ENCODE measurements at places on chromosomes 7 and 10.

- H3K27ac ChIP-seq: no peak overlapping the region
- no peaks in the 10 kb centered on the region for H3K36me3 ChIP-seq
- H3K4me1 ChIP-seq: peaks cover 4% of the 10 kb centered on the region
- H3K4me3 ChIP-seq: no peak overlapping the region
- peaks cover 34% of the 10 kb centered on the region for H3K27me3 ChIP-seq
These were observed 317.8 kb downstream of the SH2D4B start for GRCh38 chr10:80855348-80855971.

GRCh38 chr10:79260811-79261740 is 86.2 kb upstream of the PPIF start:
- DNase-seq: no peak
- H3K4me1 ChIP-seq: peaks cover 37% of the 10 kb centered on the region
- H3K4me3 ChIP-seq: no peak overlapping the region
- H3K36me3 ChIP-seq: no peaks in the 10 kb centered on the region

GRCh38 chr10:75858339-75858738 is 426.9 kb downstream of the LRMDA start:
- DNase-seq: no peak
- H3K4me3 ChIP-seq: no peak overlapping the region
- H3K4me1 ChIP-seq: no peaks in the 10 kb centered on the region
- H3K27ac ChIP-seq: no peak overlapping the region

DNA sequence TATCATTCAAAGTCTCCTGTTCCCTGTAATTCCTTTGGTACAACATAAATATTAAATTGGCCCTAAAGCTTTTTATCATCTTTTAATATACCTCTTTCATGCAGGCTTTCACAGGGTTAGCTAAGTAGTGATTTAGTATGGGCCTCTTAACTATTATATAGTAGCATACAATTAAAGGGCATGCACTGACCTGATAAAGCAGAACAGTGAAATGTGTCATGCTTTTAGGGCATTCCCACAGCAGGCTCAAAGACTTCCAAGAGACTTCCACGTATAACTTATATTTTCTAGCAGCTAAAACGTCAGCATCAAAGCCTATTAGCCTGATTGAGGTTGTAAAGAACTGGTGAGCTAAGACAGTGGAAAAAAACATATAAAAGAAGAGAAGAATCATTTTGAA is 35.3 kb downstream of the SAMD8 start:
- DNase-seq: no peak
- no peak overlapping the region for H3K4me3 ChIP-seq
- no peak overlapping the region for H3K27ac ChIP-seq

DNA sequence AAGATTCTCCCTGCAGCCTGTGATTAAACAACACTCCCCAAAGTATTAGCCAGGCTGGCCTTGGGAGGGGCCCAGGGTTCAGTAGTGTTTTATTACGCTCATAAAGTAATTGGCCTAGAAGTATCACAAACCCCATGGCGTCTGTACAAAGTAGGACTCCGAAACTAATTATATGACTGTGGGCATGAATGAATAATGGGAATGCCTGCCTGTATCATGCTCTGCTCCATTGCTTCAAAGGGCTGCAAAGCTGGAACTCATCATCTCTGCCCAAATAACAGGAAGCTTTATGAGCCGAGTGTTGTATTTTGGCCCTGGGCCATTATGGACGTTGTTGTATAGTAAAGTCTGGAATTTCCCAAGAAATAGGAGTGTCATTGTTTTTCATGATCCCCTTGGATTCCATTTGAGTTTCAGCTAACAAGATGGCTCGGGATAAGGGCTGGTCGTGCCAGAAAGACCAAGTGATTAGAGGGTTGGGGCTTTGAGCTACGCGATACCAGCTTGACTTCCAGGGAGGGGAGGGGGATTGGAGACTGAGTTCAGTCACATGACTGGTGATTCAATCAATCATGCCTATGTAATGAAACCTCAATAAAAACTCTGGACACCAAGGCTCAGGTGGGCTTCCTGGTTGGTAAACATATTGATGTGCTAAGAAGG is 65.3 kb upstream of the NPTX2 start:
- DNase-seq: no peak
- no peaks in the 10 kb centered on the region for H3K36me3 ChIP-seq
- H3K4me3 ChIP-seq: no peak overlapping the region

DNA sequence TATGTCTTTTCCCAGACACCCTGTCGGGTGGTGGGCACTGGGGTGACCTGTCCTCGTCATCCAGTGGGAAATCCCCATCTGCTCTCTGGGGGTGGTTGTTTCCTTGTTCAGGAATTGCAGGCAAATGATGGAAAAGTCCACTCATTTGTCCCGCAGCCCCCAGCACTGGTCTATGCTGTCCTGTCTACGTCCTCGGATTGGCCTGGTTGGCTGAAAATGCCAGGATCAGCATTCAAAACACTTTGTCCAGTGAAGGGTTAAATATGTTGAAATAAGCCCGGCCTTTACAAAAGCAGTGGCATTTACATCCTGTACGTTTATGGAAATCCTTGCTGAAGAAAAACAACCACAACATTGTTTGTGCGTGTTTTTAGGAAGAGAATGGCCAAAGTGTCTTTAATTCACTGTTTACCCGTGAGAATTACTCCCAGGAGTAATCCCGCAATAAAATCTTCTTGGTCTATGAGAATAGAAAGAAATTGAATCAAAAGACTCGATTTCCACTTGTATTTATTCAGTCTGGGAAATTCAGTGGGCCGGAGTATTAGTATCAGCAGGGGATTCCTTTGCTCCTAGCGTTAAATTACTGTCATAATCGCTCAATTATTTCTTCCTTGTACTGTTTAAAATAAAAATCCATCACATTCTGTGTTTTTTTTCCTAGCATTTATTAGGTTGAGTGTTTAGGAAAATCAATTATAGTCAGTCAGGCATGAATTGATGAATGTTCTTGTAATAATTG is 116.8 kb upstream of the SH2B2 start:
- no peak overlapping the region for H3K4me3 ChIP-seq
- peak overlapping the region; percentile 6 for H3K27ac ChIP-seq
- H3K27me3 ChIP-seq: no peaks in the 10 kb centered on the region
- no peak for DNase-seq

DNA sequence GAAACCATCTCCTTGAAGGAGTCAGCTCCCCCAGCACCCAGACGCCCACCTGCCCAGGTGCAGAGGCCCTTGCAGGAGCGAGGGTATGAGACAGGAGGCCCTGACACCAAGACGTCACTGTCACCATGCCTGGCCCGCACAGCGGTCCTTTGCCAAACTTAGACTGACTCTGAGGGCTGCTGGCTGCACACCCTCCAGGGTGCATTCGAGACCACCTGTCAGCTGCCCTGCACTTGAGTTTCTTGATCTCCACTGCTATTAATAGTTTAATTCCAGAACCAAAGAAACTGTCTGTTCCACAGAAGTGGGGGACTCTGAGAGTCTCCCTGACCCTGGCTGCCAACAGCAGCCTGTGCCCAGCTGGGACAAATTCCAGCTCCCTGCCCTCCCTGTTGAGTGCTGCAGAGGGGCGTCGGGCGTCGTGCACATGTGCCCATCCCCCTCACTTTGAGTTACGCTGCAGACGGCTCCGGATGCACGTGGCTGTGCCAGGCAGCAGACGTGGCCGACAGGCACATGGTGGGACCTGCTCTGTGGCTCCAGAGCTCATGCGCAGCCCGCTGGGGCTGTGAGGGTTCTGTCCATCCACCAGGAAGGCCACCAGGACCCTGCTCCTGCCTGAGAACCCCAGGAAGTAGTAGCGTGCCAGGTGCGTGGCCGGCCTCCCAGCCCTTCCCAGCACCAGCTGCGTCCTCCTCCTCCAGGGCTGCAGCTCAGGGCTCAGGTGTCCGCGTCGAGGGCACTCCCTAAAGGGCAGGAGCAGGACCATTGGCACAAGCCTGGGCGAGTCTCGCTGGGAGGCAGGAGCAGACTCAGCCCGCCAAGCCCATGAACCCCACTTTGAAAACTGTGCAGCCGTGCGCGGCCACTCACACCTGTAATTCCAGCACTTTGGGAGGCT is 24.8 kb downstream of the ELFN1 start:
- peaks cover 4% of the 10 kb centered on the region for H3K27me3 ChIP-seq
- DNase-seq: peak; percentile 5
- peaks cover 2% of the 10 kb centered on the region for H3K36me3 ChIP-seq
- H3K4me1 ChIP-seq: peaks cover 5% of the 10 kb centered on the region
- H3K4me3 ChIP-seq: no peak overlapping the region

- no peaks in the 10 kb centered on the region for H3K36me3 ChIP-seq
- H3K27me3 ChIP-seq: peaks cover 7% of the 10 kb centered on the region
These were observed 364.6 kb downstream of the CCSER2 start for GRCh38 chr10:84693006-84693405.

DNA sequence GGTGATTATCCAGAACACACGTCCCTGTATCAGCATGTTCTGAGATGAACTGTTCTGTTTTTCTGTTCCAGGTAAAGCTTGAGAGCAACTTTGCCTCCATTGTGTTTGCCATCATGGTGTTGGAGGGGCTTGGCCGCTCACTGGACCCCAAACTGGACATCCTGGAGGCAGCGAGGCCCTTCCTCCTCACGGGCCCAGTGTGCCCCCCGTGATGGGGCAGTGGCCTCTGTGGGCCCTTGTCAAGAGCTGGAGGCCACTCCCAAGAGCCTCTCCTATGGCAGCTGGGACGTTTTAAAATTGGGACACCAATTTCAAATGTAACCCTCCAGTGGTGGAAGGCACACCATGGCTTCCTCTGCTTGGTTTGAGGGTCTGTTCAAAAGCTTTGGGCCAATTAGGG is 1.9 kb upstream of the NDUFB2 start:
- H3K4me1 ChIP-seq: peaks cover 32% of the 10 kb centered on the region
- no peak overlapping the region for H3K4me3 ChIP-seq
- peaks cover 5% of the 10 kb centered on the region for H3K36me3 ChIP-seq
- no peak for DNase-seq

- no peak overlapping the region for H3K4me3 ChIP-seq
- no peaks in the 10 kb centered on the region for H3K27me3 ChIP-seq
- H3K4me1 ChIP-seq: no peaks in the 10 kb centered on the region
- H3K36me3 ChIP-seq: no peaks in the 10 kb centered on the region
- H3K27ac ChIP-seq: no peak overlapping the region
- DNase-seq: no peak
These were observed 497.6 kb upstream of the PHF14 start for GRCh38 chr7:10475940-10476641.

DNA sequence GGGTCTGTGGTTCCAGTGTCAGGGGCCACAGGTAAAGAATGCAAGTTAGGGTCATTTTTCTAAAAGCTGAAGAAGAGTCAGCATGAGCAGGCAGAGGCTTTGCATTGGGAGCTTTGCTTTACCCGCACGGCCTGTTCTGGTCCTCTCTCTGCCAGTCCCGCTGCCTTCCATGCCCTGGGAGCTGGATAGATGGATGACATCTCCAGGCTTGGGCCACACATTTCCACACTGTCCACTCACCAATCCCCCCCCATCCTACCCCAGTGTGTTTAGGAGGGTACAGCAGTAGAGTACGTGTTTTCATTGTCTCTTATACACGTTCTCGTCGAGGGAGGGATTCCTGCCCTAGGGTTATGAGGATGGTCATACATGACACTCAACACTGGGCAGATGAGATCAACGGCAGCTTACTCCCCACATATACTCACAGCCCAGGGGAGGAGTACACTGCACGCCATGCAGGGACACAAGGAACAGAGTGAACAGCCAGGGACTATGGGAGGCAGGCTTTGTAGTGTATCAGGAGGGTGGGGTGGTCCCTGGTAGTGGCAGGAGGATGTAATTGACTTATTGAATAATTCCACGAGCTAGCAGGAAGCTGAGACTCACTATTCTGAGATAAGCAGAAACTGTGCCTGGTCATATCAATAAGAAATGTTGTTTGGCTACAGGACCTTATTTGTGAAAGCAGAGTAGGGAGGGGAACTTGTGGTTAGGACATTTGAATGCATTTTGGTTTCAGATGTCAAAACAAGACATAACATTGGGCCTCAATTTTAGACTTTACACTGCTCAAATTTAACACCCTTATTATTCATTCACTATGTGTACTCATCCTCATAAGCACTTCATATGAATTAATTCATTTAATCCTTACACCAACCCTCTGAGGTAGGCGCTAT is 36.6 kb downstream of the PLPP4 start:
- H3K4me3 ChIP-seq: no peak overlapping the region
- no peaks in the 10 kb centered on the region for H3K36me3 ChIP-seq
- no peaks in the 10 kb centered on the region for H3K4me1 ChIP-seq
- H3K27ac ChIP-seq: no peak overlapping the region

DNA sequence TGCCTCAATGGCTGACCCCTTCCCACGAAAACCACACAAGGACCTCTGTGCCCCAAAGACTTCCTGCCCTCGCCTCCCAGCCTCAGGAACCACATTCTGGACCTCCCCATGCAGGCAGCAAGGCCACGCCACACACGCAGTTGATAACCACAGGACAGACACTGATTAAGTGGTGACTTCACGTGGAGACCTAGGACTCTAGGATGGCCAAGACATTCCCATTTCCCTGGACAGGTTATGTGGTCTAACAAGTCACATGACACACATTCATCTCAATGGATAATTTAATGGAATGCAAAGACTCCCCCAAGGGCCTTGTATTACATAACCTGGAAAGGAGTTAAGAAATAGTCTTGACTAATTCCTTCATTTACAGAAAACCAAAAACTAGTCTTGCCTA is 110.2 kb downstream of the LARP4B start:
- H3K36me3 ChIP-seq: peaks cover 13% of the 10 kb centered on the region
- no peaks in the 10 kb centered on the region for H3K27me3 ChIP-seq
- H3K4me3 ChIP-seq: no peak overlapping the region
- H3K27ac ChIP-seq: peak overlapping the region; percentile 47
- no peak for DNase-seq
- peaks cover 21% of the 10 kb centered on the region for H3K4me1 ChIP-seq

GRCh38 chr7:75866114-75866488 is 12.7 kb upstream of the RHBDD2 start:
- H3K27me3 ChIP-seq: peaks cover 27% of the 10 kb centered on the region
- no peak overlapping the region for H3K4me3 ChIP-seq
- no peak overlapping the region for H3K27ac ChIP-seq
- H3K4me1 ChIP-seq: peaks cover 8% of the 10 kb centered on the region

GRCh38 chr10:5559642-5560141 is 34.9 kb downstream of the CALML3 start:
- H3K36me3 ChIP-seq: peaks cover 5% of the 10 kb centered on the region
- H3K27ac ChIP-seq: no peak overlapping the region
- peaks cover 25% of the 10 kb centered on the region for H3K4me1 ChIP-seq
- DNase-seq: no peak
- no peaks in the 10 kb centered on the region for H3K27me3 ChIP-seq

Measured in T-helper 17 cell (primary cell).